ENCODE measurements at places on chromosomes 7 and 10. TPM values are rescaled to one million over a fixed set of nuclear protein-coding genes. Genes with fewer than 3 reads are reported as not detected.
A peak's percentile ranks its signal among the peaks of the same experiment; 100 is the strongest.

DNA sequence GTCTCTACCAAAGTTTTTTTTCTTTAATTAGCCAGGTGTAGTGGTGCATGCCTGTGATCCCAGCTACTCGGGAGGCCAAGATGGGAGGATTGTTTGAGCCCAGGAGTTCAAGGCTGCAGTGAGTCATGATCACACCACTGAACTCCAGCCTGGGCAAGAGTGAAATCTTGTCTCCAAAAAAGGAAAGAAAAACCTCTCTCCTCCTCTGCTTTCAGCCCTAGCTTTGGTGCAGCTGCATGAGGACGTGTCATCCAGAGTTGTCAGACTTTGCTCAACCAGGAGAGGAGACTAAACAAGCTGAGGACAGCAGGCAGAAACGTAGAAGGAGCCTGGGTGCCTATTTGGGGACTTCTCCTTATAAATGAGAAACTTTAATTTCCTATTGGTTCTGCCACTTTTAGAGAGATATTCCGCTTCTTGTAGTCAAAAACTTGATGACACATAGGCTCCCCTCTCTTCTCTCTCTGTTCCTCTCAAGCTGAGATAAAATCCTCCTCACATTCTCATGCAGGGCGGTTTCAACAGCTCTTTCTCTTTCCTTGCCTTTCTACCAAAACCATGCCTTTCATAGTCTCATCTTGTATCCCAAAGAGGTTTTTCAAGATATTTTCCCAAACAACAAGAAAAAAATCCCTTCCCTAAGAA, 205.4 kb downstream of the ARHGAP12 start:
- DNase-seq: no peak

DNA sequence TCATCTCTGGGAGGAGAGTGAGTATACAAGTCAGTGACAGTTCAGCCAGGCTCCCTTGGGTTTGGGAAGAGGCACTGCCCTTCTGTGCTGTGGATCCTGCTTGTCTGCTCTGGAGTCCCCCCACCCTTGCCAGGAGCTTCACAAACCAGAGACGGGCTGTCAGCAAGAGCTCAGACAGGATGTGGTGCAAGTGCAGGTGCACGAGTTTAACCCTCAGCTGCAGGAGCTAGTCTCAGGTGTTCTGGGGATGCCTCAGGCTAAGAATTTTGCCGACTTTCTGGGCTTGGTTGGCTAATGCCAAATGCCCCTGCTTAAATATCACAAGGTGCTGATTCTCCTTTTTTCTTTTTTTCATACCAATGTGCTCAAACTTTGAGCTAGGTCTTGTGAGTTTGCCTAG, 22.3 kb downstream of the ZNF783 start:
- peak; percentile 55 for DNase-seq

Gene ADAMTS14
- total RNA-seq: 0.61 TPM

- DNase-seq: no peak
Measured at GRCh38 chr10:99621454-99622251, 1.4 kb upstream of the SLC25A28 start.

GRCh38 chr7:141763797-141764196, at the start of gene TAS2R3:
Gene TAS2R3, plus strand, starts transcription at chr7:141764097. Its CDS starts 62 bp downstream, at chr7:141764159.
- DNase-seq: no peak

- DNase-seq: no peak
Measured at GRCh38 chr7:93910076-93910994, 4.0 kb downstream of the GNGT1 start.

Gene PCLO
- total RNA-seq: 2.2 TPM

Gene AKR1C8
- total RNA-seq: 1.3 TPM

DNA sequence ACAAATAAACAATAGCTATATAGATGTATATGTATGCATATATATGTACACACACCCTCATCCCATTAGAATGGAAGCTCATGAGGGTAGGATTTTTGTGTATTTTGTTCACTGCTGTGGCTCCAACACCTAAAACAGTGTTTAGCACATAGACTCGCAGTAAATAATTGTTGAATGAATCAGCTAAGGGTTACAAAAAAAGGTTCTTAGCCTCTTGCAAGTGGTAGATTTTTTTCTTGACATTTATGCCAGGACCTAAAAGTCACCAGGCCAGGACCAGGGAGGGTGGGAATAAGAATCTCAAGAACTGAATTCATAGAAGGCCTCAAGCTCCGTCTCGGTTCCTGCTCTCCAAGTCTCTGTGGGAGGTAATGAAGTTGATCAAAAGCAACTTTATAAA, 82.5 kb upstream of the CAPZA2 start:
- DNase-seq: no peak

GRCh38 chr7:138729444-138729843, 28.3 kb upstream of the SVOPL start:
- DNase-seq: no peak

Gene SYT15
- total RNA-seq: 6.3 TPM

DNA sequence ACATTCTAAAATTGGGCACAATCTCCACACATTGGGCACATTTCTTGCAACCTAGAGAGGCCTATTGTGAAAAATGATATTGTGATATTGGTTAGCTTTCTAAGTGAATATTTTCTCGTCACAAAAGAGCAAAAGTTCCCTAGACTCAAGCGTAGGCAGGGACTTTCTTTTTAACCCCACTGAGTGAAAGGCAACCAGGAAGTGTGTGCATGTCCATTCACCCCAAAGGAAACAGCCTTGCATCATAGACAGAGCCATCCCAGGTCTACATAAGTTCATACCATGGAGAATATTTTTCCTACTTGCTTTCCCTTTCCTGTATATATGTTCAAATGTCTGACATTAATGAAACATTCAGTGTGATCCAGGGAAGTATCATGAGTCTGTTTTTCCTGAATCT, 84.2 kb upstream of the AGBL3 start:
- DNase-seq: no peak

DNA sequence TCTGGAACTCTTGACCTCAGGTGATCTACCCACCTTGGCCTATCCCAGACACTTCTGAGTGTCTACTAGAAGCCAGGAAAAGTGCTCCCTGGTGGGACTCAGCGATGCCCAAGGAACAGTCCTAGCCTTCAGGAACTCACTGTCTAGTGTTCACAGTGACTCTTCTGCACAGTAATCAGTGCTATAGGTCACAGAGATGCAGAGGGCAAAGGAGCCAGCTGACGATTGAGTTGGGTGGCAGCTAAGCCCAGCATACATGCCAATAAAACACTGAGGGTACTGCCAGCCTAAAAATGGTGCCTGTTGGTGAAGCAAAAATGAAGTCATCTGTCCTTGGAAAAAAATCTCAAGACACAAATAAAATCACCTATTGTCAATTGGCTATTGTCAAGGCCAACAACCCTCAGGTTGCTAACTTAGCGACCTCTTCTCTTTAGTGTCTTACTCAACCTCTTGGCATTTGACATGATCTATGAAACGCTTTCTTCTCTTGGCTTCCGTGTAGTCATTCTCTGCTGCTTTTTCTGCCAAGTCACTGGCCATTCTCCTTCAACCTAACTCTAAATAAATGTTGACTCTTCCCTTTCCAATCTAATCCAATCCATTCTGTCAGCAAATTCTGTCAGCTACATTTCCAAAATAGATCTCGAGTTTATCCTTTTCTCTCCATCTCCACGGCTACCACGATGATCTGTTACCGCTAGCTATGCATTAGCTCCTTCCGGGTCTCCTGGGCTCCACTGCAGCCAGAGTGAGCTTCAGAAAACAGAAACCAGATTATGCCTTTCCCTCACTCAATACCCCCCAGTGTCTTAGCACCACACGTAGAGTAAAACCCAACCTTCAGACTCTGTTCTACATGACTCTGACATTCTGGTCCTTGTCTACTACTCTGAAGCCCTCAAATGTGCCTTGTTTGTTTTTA, 99.2 kb downstream of the ATXN7L1 start:
- DNase-seq: no peak

Gene AHR
- 89.3 TPM for total RNA-seq

DNA sequence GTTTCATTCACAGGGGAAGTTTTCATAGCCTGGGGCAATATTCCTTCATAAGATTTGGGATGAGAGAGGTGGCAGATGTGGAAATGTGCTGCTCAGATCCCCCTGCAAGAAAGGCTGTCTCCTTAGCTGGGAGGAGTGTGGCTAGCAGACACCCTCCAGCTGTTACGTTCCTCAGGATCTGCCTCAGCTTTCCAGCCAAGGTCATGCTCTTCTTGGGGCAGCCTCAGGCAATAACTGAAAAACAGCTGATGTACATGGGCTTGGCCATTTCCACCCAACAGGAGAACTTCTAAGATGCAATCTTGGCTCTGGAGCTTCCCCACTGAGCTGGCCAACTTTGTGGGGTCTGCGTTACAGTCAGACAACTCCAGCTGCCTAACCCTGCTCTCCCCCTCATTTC, 51.3 kb upstream of the SEPTIN7 start:
- no peak for DNase-seq
